ENCODE measurements at places on chromosomes 1 and 21.

DNA sequence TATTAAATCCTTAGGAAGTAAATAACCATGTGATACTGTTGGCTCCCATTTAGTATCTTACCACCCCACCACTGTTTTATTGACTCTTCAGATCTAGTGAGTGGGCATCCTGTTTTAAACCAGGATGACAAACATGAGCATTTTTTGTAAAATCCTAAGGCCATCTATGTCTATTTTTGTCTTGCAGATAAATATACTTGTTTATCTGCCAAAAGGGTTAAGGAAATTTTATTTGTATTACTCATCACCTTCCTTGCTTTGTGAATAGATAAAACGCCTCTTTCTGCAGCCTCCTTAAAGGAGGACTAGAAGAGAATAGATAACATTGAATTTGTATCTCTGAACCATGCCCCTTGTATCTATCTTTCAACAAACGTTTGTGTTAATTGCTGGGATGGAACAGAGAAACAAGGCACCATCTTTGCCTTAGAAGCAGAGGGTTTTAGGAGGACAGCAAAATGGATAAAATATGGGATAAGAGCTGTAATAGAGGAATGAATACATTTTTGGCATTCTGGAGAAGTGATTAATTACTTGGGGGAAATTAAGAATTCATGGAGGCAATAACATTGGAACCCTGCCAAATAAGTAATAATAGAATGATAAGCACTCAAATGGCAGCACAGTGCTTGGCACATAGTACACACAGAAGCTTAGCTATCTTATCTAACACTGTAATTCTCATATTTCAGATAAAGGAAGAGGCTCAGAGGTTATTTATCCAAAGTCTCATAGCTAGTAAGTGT, 14.7 kb downstream of the YTHDF2 start:
- no peak for DNase-seq

- DNase-seq = no peak
These were observed 95.0 kb downstream of the VWA5B1 start for GRCh38 chr1:20385630-20386029.

- no peak for DNase-seq
These were observed 72.8 kb downstream of the MRPL37 start for GRCh38 chr1:54272772-54273091.

- DNase-seq = no peak
These were observed 28.9 kb upstream of the EVA1B start for GRCh38 chr1:36352125-36352909.

GRCh38 chr1:222600281-222600680, 10.5 kb upstream of the TAF1A start:
- DNase-seq = no peak

- no peak for DNase-seq
These were observed 60.5 kb upstream of the SOD1 start for GRCh38 chr21:31599013-31599412.

DNA sequence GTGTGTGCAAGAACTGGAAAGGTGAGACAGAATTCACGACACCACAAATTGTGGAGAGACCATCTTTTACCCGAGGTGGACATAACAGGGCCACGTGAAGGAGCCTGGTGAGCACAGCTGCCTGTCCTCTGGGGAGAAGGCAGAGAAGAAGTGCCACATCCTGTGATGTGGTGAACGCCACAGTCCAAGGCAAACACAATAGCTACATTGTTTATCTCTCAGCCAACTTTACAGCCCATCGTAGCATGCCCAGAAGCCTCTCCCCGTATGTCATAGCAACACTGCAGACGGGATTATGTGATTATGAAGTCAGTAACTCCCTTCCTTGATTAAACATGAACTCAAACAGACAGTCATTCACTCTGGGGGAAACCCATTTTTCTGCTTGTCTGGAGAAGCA, 612.2 kb downstream of the SMYD3 start:
- no peak for DNase-seq

GRCh38 chr1:96579636-96580035, 141.9 kb upstream of the PTBP2 start:
- no peak for DNase-seq

GRCh38 chr1:18279351-18280074, 171.9 kb downstream of the IGSF21 start:
- DNase-seq = no peak

GRCh38 chr21:28375708-28376385, 616.8 kb downstream of the LTN1 start:
- no peak for DNase-seq

GRCh38 chr1:229730573-229730972, 104.5 kb downstream of the URB2 start:
- no peak for DNase-seq

- no peak for DNase-seq
These were observed 4.3 kb upstream of the OR2C3 start for GRCh38 chr1:247540581-247540980.

DNA sequence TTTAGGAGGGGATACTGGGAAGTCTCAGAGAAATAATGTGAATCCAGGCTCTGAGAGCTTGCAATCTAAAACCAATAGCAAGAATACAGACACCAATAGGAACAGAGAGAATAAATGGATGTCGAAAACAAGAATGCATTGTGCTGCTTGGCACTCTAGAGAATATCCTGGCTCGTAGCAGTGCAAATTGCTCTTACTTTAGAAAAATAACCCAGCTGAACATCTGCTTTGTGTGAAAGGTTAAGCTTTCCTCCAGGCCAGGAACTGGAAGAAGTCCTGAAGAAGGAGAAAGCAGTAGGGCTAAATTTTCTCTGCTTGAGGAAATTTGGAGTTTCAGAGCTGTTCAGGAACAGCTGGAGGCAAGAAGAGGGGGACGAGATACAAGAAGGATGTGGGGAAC, 382.3 kb downstream of the HHIPL2 start:
- DNase-seq = no peak
